Suprapubic skin (tissue), 4 donors: ENCODE measurements at places on chromosomes 1 and 21. TPM values are rescaled to one million over a fixed set of nuclear protein-coding genes. Genes with fewer than 3 reads are reported as not detected.
A peak's percentile ranks its signal among the peaks of the same experiment; 100 is the strongest.

SPRR2A gene
- not detected for total RNA-seq

CDA gene
- 15.9 TPM for total RNA-seq

STYXL2 gene
- 0.29 TPM for total RNA-seq

ATP5PO gene
- 121 TPM for total RNA-seq

AK5 gene
- total RNA-seq, result 2.1 TPM

RNU1-1 gene
- under 0.01 TPM for total RNA-seq

DNA sequence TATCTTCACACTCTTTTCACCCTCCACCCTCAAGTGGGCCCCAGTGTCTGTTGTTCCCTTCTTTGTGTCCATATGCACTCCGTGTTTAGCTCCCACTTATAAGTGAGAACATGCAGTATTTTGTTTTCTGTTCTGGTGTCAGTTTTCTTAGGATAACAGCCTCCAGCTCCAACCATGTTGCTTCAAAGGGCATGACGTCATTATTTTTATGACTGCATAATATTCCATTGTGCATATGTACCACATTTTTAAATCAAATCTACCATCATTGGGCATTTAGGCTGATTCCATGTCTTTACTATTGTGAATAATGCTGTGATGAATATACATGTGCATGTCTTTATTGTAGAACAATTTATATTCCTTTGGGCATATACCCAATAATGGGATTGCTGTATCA lies 140.3 kb downstream of the LYPLAL1 start:
- no peak for DNase-seq
- no peaks in the 10 kb centered on the region for H3K4me1 ChIP-seq
- H3K36me3 ChIP-seq, result no peaks in the 10 kb centered on the region
- H3K27ac ChIP-seq, result no peak overlapping the region
- H3K4me3 ChIP-seq, result no peak overlapping the region
- no peaks in the 10 kb centered on the region for H3K27me3 ChIP-seq

DNA sequence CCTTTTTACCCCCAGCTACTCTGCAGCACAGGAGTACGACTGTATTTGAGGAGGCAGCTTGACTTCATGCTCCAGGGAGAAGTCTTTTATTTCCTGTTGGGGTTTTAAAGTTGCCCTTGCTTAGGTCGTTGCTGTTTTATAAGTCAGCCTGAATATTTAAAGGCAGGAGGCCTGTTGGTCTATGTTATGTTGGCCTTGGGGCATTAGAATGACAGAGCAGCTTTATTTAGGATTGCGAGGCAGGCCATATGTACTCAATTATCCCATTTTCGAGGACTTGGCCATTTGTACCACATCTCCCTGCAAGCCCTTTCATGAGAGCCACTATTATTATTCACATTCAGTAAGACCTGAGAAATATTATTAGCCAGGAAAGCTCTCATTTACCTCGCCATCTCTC lies 47.0 kb downstream of the KIF26B start:
- DNase-seq, result no peak
- no peaks in the 10 kb centered on the region for H3K27me3 ChIP-seq
- H3K4me3 ChIP-seq, result no peak overlapping the region
- H3K27ac ChIP-seq, result no peak overlapping the region
- no peaks in the 10 kb centered on the region for H3K36me3 ChIP-seq

DNA sequence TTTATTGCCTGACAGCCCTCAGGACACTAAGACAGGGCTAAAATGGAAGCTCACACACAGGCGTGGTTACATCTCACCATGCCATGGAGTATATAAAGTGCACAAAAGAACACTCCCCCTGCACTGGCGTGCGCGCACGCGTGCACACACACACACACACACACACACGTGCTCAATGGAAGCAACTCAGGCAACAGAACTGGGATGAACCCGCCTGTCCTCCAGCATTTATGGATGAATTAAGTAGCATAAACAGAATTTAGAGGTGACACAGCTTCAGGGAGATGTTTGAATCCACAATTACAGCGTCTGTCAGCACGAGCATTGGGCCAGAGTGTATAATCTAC lies 146.5 kb upstream of the COA6 start:
- H3K27ac ChIP-seq, result no peak overlapping the region
- H3K36me3 ChIP-seq, result no peaks in the 10 kb centered on the region
- peak; percentile 38 for DNase-seq

GRCh38 chr1:60102267-60103061 lies 28.9 kb upstream of the C1orf87 start:
- no peaks in the 10 kb centered on the region for H3K4me1 ChIP-seq
- no peak overlapping the region for H3K4me3 ChIP-seq
- no peaks in the 10 kb centered on the region for H3K27me3 ChIP-seq
- no peak for DNase-seq
- H3K27ac ChIP-seq, result no peak overlapping the region

DNA sequence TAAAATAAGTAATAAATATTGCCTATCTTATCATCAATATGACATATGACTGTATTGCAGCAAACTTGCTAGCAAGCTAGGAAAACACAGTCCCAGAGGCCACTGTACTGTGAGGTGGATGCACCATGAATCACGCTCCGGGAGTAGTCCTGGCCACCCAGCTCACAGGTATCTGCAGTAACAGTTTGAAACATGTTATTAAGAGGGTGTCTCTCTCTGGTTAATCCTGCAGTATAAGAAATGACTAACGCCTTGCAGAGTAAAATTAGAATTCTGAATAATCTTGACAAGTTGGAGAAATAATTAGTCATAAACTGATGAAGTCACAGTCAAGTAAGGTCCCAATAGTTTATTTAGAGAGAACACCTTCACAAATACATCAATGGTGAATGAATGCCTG lies 34.0 kb upstream of the DPT start:
- no peaks in the 10 kb centered on the region for H3K27me3 ChIP-seq
- peaks cover 3% of the 10 kb centered on the region for H3K4me1 ChIP-seq
- no peak overlapping the region for H3K4me3 ChIP-seq
- no peak overlapping the region for H3K27ac ChIP-seq
- DNase-seq, result no peak

- no peaks in the 10 kb centered on the region for H3K4me1 ChIP-seq
- H3K27ac ChIP-seq, result no peak overlapping the region
- H3K4me3 ChIP-seq, result no peak overlapping the region
- peaks cover 80% of the 10 kb centered on the region for H3K36me3 ChIP-seq
- no peaks in the 10 kb centered on the region for H3K27me3 ChIP-seq
These were observed 36.7 kb downstream of the ACBD3 start for GRCh38 chr1:226149806-226150205.

GRCh38 chr1:52681136-52681535 lies 17.0 kb downstream of the COA7 start:
- no peaks in the 10 kb centered on the region for H3K4me1 ChIP-seq
- H3K27ac ChIP-seq, result no peak overlapping the region
- DNase-seq, result no peak
- H3K4me3 ChIP-seq, result no peak overlapping the region
- H3K36me3 ChIP-seq, result no peaks in the 10 kb centered on the region
